ENCODE measurements at places on chromosomes 6 and 20.

GRCh38 chr20:17315407-17316231 is 88.8 kb downstream of the PCSK2 start:
- no peak for DNase-seq

GRCh38 chr6:30102414-30102969 is 10.4 kb downstream of the TRIM31 start:
- peak; percentile 13 for DNase-seq

DNA sequence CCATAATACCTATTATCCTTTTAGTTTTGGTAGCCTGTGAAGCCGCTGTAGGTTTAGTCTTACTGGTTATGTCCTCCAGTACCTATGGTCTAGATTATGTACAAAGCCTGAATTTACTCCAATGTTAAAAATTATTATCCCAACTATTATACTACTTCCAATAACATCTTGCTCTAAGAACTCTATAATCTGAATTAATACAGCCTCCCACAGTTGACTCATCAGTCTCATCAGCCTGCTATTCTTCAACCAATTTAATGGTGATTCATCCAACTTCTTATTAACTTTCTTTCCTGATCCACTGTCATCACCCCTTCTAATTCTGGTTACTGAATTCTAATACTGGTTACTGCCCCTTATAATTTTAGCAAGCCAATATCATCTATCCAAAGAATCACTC is 370.3 kb upstream of the OPRM1 start:
- no peak for DNase-seq

DNA sequence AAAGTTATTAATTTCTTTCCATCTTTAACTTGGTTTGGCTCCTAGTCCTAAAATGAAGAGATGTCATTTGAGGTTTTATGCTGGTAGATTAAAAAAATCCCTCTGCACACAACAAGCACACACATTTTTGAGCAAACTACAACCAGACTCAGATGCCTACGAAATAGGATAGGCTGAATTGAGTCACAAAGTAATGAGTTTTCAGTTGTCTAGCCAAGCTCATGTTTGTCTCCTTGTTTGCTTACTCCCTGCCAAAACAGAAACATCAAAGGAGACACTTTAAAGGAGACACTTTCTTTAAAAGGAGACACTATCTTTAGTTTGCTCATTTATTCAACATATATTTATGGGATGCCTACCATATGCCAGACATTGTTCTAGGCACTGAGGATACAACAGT is 56.2 kb downstream of the TPBG start:
- no peak for DNase-seq

DNA sequence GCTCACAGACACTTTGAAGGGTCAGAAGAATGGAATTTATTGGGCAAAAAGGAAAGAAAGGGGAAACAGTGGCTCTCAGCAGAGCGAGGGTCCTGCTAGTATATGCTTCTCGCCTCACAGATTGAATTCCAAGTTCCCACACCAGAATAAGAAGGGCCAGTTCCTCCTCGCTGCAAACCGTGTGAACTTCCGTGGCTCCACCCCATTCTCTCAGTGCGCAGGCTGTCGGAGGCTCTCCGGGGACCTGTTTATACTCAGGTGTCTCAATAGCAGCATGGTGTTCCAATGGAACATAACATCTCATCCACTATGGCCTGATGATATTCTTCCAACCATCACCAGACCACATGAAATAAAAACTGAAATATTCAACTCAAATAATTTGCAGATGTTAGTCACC is 4.6 kb downstream of the SAMD3 start:
- no peak for DNase-seq

DNA sequence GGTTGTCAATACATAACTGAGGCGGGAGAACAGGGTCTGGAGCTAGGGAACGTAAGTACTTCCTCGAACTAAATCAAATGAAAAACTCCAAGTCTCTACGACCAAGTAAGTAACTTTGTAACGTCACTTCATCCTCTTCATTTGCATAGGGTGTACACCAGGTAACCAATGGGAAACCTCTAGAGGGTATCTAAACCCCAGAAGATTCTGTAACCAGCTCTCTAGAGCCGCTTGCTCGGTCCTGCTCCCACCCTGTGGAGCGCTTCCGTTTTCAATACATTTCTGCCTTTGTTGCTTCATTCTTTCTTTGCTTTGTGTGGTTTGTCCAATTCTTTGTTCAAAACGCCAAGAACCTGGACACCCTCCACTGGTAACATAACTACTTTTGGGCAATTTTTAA is 133.5 kb upstream of the TMEM170B start:
- DNase-seq: no peak

- DNase-seq: no peak
These were observed 817 bp downstream of the ME1 start for GRCh38 chr6:83429857-83430610.

GRCh38 chr6:153058909-153059308 is 56.4 kb upstream of the MTRF1L start:
- no peak for DNase-seq
